Activated naive CD8-positive, alpha-beta T cell treated with anti-CD3 and anti-CD28 coated beads, Interleukin-2, amount 10 ng/mL, durations not matched to agents 7 days and 5 days (primary cell): ENCODE measurements at places on chromosomes 3 and 15. TPM values are rescaled to one million over a fixed set of nuclear protein-coding genes. Genes with fewer than 3 reads are reported as not detected.

- no peak overlapping the region for H3K27ac ChIP-seq
- H3K27me3 ChIP-seq = peaks cover 30% of the 10 kb centered on the region
- no peaks in the 10 kb centered on the region for H3K4me1 ChIP-seq
- DNase-seq = no peak
Observed at GRCh38 chr15:95761501-95762165, 568.9 kb upstream of the NR2F2 start.

GRCh38 chr3:41525303-41526064 lies 326.2 kb downstream of the CTNNB1 start:
- H3K4me1 ChIP-seq = peaks cover 9% of the 10 kb centered on the region
- no peak for DNase-seq
- H3K27ac ChIP-seq = no peak overlapping the region
- H3K4me3 ChIP-seq = no peak overlapping the region

DNA sequence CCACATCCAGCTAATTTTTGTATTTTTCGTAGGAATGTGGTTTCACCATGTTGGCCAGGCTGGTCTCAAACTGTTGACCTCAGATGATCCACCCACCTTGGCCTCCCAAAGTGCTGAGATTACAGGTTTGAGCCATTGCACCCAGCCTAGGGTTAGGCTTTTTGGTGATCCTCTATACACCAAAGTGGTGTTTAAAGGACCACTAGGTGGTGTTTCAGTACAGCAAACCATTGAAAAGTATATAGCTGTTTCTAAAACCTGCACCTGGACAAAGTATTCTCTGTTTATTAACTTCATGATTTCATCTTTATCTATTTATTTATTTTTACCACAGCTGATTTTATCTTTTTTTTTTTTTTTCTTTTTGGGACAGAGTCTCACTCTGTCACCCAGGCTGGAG lies 68.4 kb downstream of the MINDY2 start:
- no peak overlapping the region for H3K4me3 ChIP-seq
- no peaks in the 10 kb centered on the region for H3K27me3 ChIP-seq
- DNase-seq = no peak
- no peaks in the 10 kb centered on the region for H3K4me1 ChIP-seq
- no peak overlapping the region for H3K27ac ChIP-seq
- H3K36me3 ChIP-seq = peaks cover 10% of the 10 kb centered on the region

GRCh38 chr15:88512601-88513000 lies 33.9 kb downstream of the DET1 start:
- no peak overlapping the region for H3K4me3 ChIP-seq
- H3K27ac ChIP-seq = no peak overlapping the region
- peaks cover 8% of the 10 kb centered on the region for H3K4me1 ChIP-seq
- DNase-seq = no peak

DNA sequence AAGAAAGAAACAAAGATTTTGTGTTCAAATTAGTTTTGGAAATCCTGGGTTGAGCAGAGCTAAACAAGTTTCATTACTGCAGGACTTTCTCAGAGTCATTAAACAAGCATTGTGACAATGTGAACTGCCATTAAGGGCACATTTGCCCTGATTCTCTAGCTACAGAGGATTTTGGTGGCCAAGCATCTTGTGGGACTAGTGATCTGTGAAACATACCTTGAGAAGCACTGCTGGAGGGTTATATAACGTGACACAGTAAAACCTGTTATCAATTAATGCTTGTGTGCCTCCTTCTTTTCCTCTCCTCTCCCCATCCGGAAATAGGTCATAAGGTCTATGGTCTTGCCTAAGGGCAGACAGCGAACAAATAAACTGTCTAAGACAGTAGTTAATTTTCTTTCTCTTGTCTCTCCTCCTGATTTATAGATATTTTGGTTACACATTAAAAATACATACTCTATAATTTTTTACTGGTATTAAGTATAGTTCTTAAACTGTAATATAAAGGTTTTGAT lies 167.3 kb upstream of the NANOGP8 start:
- no peaks in the 10 kb centered on the region for H3K27me3 ChIP-seq
- no peak overlapping the region for H3K27ac ChIP-seq
- no peak for DNase-seq
- H3K4me1 ChIP-seq = no peaks in the 10 kb centered on the region
- no peaks in the 10 kb centered on the region for H3K36me3 ChIP-seq
- H3K4me3 ChIP-seq = no peak overlapping the region

DNA sequence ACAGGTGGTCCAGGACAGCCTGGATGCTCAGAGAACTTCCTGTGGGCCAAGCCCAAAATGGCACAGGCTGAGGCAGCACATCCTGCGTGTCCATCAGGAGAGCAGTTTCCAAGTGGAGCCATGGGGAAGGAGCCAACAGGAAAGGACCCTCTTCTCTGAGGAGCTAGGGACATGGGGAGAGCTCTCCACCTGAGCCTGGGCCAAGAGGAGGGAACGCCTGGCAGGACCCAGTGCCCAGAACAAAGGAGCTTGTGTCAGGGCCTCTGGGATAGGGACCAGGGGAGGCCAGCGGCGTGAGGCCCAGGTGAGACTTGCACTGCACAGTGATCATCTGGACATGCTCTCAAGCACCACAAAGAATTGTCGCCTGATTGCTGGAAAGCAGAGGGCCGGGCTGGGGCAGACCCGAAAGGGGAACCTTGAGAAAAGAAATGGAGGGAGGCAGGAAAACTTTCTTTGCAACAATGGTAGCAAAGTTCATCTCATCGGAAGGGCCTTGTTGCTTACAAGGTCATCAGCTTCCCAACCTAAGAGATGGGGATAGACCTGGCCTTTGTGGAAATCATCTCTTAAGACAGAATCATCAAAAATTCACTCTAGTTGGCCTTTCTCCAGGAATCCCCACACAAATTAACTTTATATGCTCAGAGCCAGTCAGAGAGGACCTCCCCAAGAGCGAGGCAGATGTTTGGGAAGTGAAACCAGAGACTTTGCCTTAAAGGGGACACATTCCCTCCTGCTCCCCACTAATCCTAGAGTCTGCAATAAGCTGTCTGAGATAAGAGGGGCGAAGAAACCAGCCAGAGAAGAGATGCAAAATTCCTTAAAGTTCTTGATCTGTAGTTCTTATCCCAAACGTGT lies 47.7 kb upstream of the HES1 start:
- H3K4me3 ChIP-seq = no peak overlapping the region
- DNase-seq = no peak
- peaks cover 12% of the 10 kb centered on the region for H3K27me3 ChIP-seq
- H3K4me1 ChIP-seq = peaks cover 10% of the 10 kb centered on the region
- no peaks in the 10 kb centered on the region for H3K36me3 ChIP-seq

The GP5 gene
- total RNA-seq = 2.2 TPM

The DISP2 gene
- total RNA-seq = 1.5 TPM

The SLC30A4 gene
- 3.5 TPM for total RNA-seq

The PPP1R2 gene
- total RNA-seq = 93.6 TPM

The SCN11A gene
- 0.08 TPM for total RNA-seq

The PLS1 gene
- total RNA-seq = 3.1 TPM

The FOXB1 gene
- 0.74 TPM for total RNA-seq
